Effector CD4-positive, alpha-beta T cell (primary cell): ENCODE measurements at places on chromosomes 6 and 20.
A peak's percentile ranks its signal among the peaks of the same experiment; 100 is the strongest.

GRCh38 chr20:40305303-40305702 lies 383.7 kb downstream of the MAFB start:
- no peak for DNase-seq

- DNase-seq, result no peak
Measured at GRCh38 chr20:31596831-31597480, 8.1 kb upstream of the ID1 start.

DNA sequence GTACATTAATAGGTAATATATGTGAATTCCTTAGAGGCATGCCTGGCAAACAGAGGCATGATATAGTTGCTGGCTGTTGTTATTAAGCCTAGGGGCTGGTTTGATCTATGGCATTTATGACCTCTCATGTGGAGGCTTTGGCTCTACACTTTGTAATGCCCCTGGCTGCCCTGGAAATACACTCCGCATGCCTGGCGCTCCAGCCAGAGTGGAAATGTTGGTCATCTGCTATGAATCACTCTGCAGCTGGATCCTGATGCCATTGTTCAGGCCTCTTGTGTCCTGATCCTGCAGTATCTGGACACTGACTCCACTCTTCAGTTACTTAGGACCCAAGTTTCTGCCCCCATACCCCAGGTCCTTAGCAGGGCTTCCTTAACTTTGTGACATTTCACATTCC lies 200.5 kb upstream of the PCSK2 start:
- no peak for DNase-seq

DNA sequence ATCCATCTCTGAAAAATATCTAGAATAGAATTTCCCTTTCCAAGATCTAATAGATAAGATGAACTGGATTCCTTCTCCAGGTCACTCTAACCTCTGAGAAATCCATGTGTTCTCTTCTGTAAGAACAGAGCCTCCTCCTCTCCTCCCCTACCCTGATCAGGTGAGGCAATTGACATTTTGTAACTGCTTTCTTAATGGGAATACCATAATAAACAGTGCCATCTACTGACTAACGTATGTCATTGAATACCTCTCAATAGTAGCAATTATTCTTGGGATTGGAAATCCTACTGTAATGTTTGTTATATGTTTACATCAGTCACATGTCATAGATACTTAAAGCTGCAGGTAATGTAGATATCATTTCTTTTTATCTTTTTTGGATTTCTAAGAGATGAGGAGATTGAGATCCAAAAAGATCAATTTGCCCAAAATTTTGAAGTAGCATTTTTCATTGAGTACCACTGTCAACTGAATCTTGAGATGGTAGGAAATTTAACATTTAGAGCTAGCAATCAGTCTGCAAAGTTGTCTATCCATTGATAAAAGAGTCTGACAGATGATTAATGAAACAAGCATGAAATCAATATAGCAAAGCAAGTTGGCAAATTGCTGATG lies 365.8 kb upstream of the HSF2 start:
- no peak for DNase-seq

GRCh38 chr6:79713701-79714322 lies 82.7 kb downstream of the SH3BGRL2 start:
- DNase-seq, result peak; percentile 13

DNA sequence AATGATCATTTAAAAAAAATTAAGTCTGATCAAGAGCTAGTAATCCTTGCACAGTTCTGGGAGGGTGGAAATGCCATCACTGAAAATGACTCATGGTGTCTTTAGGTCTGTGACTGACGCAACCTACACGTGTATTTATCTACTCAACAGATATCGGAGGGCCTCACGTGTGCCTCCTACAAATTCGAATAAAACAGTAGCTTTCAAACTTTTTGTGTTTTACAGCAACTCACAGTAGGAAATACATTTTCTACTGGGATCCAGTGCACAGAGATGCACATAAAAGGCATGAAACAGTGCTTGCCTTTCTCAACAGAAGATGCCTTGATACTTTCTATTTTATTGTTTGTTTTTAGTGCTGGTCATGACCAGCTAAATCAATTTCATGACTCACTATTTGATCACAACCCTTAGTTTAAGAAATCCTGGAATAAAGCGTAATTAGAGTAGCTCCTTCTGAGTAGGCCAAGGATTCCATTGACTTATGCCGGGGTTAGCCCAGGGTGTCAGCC lies 210.0 kb upstream of the SNX9 start:
- DNase-seq, result no peak

GRCh38 chr20:31903627-31904386 lies 33.4 kb downstream of the TTLL9 start:
- no peak for DNase-seq

DNA sequence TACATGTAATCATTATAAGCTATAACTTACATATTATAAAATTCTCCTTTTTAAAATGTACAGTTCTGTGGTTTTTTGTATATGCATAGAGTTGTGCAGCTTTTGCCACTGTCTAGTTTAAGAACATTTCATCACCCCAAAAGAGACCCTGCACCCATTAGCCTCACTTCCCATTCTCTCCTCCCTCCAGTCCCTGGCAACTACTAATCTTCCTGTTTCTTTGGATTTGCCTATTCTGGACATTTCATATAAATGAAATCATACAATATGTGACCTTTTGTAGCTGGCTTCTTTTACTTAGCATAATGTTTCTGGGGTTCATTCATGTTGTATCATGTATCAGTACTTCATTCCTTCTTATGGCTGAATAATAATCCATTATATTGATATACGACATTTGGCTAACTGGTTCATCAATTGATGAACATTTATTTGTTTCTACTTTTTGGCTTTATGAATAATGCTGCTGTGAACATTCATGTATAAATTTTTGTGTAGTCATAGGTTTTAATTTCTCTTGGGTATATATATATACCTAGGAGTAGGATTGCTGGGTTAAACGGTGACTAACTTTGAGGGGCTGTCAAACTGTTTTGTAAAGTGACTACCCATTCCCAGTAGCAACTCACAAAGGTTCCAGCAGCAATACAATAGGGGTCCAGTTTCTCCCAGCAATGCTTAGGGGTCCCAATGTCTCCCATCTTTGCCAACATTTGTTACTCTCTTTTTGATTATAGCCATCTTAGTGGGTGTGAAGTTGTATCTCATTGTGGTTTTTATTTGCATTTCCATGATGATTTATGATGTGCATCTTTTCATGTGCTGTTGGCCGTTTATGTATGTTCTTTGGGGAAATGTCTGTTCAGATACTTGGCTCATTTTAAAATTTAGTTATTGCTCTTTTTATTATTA lies 10.7 kb downstream of the PTPRA start:
- no peak for DNase-seq

DNA sequence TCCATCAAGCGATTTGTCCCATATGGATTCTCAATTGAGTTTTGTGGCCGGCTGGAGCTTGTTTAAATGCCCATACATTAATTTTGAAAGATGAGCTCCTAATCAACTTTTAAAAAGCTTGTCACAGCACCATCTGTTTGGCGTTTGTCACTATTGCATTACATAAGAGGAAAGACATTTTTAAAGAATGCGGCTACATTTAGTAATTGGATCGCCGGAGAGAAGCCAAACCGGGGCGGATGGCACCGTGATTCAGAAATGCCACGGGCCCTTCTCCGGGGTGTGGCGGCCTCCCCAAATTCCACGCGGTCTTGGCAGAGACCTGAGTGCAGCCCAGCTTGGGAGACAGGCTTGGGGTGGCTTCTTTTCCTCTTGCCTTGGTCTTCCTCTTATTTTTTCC lies 67.7 kb upstream of the ZNFX1 start:
- no peak for DNase-seq

DNA sequence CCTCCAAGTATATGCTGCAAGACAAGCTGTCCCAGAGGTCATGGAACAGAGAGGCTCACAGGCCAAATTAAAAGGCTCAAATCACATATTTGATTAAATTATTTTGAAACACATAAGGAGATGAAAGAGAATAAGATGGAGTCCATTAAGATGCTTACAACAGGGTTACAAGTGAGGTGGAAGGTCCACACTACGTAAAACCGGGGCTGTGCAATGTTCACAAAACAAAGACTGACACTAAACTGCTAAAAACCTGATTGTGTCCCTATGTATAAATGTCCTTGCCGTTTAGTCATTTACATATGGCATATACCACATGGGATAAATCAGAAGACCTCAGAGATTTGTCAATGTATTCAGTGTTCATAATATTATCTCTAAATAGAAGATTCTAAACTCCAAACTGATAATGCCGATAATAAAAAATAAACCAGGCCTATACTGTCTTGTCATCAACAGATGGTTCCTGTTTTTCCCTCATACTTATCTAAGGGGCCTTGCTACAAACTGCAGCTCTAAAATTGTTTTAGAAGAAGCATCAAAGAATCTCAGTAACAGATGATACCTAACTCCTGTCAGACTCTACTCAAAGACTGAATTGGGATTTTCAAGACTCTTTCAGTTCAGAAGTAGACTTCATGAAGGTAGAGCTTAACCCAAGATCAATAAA lies 51.8 kb upstream of the RIPOR2 start:
- DNase-seq, result no peak

DNA sequence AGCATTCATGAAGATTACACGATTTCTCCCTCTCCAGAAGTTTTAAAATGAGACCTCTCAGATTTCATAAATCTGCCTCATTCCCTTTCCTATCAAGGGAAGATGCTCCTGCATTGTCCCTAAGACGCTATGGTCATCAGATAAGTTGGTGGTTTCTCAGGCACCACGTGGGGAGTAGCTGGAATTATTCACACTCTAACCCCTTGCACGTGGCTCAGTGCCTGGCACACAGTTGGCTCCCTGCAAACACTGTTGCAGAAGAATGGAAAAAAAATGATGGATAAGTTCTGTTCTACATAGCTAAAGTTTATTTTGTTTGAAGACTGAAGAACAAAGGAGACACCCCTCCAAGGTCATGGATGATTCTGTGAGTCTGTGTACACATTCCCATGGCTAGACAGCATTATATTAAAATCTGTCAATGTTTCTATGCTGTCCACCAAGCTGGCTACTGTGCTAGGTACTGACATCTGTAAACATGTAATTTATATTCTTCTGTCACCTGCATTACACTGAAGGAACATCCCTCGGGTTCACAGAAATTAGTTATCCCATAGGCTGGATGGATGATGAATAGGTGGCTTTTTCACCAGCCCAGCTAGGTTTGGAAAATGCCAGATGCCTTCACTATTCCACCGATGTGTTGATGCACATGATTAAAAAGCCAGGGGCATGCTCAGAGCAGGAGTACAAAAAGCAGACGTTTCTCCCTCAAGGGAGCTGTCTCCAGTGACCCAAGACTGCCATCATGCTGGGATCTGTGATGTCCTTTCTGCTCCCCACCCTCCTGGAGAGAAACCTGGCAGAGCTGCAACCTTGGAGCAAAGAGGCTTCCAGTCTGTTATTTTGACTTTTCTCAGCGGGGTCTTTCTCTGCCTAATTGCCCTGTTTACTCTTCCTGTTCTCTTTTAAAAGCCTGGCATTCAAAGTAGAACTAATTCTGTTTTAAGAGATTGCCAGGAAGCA lies 610.5 kb downstream of the UTRN start:
- DNase-seq, result no peak

DNA sequence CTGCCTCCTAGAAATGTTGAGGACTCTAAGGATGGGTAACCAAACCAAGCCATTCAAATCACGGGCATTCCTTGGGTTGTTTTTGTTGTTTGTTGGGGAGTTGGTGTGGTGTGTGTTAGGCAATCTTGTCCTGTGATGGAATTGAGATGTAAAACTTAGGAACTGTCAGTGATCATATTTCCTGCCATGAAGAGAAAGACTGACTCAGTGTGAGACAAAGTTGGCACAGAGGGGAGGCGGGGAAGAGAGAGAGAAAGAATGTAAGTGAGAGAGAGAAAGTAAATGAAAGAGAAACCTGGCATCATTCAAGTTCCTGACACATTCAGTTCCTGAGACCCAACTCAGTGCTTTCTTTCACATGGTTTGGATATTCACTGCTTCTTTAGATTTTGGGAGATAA lies 21.6 kb upstream of the FBXO30 start:
- DNase-seq, result no peak

- no peak for DNase-seq
Measured at GRCh38 chr6:113050979-113051378, 703.8 kb downstream of the RFPL4B start.

DNA sequence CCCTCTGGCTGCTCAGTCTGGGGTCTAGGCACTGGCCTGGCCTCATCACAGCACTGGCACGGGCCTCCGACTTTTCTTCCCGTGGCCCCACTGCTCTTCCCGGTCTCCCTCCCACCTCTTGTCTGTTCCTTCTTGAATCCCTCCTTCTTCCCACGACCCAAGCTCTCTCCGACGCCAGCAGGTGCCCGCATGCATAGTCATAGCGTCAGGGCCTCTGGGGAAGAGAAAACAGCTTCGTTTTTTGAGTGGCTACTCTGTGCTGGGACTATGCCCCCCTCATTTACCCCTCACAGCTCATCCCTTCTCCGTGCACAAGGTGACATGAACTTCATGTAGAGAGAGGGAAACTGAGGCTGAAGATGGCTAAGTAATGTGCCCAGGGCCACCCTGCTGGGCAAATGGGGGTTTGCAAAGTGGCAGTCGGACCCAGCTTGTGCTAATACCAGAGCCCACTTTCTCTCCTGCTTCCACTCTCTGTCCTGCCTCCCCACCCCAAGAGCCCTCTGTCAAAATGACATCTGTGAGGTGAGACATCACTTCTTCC lies 59.2 kb downstream of the SYNJ2 start:
- DNase-seq, result no peak

GRCh38 chr20:12207875-12208274 lies 290.2 kb downstream of the BTBD3 start:
- DNase-seq, result no peak

GRCh38 chr20:23141450-23142161 lies 55.5 kb upstream of the CD93 start:
- DNase-seq, result no peak

DNA sequence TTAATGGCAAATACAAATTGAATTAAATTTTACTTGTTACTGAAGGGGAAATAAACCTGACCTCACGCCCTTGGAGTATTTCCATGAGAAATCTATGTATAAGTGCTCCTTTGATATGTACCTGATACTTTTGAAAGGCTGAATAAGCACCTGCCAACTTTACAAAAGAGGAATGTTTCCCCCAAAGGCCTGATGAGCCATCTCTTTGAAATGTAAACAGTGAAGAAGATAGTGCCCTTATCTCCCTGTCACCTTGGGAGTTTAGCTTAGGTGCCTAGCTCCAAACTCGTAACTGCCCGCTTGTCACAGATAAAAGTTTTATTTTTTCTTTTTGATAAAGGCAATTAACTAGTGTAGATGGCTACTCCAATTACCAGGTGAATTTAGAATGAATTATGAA lies 1.1 kb upstream of the ZNF343 start:
- DNase-seq, result no peak

- DNase-seq, result no peak
Measured at GRCh38 chr6:159821726-159822125, 21.6 kb downstream of the PNLDC1 start.

DNA sequence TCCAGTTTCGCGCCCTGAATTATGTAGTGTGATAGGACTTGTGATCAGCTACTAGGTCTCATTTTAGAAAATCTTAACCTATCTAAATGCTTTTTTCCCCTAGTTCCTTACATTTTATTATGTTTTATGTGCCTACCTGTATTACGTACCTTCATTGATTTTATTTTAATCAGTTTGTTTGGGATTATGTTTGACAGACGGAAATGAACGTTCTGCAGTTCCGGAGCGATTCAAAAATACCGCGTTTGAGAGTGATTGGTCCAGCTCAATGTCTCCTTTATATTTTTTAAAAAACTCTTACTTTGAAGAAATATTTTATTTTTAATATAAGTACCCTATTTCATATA lies 114.3 kb upstream of the BTN3A2 start:
- peak; percentile 42 for DNase-seq

- no peak for DNase-seq
Measured at GRCh38 chr6:150627585-150628025, 27.9 kb downstream of the PLEKHG1 start.

- no peak for DNase-seq
Measured at GRCh38 chr6:99614430-99615186, 8.0 kb downstream of the PRDM13 start.
